ENCODE measurements at places on chromosomes 6 and 20.

GRCh38 chr20:37523911-37524700, 3.1 kb downstream of the NNAT start:
- no peak for DNase-seq

- no peak for DNase-seq
Measured at GRCh38 chr20:19937218-19937617, 79.9 kb upstream of the NAA20 start.

GRCh38 chr6:13461307-13461706, 26.1 kb downstream of the GFOD1 start:
- DNase-seq: no peak

DNA sequence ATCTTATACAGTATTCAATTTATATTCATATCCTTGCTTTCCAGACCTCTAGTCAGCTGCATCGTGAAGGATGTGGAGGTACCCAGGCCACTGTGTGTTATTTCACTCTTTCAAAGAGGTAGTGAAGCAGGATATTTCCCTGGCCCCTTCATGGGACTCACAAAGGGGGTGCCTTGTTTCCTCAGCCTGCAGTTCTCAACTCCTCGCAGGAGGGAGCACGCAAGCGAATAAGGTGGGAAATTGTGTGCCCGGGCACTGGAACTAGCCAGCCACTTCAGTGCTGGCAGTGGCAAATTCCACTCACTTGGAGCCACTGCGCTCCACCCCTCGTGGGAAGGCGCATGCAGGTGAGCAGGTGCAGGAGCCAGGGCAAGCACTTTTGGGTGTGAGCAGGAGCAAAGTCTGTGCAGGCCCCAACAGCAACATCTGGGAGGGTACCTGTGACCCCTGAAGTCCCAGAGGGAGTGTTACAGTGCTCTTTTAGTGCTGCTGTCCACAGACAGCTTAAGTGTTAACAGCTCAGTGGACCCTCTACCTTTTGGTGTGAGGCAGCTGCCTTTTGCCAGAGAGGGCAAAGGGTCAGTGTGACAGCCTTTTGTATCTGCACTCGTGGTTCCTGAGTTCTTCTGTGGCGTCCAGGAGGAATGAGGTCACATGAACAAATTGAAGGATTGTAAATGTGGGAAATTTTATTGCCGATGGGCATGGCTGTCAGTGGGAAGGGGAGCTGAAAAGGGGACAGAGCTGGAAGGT, 49.4 kb upstream of the FAM135A start:
- DNase-seq: no peak

DNA sequence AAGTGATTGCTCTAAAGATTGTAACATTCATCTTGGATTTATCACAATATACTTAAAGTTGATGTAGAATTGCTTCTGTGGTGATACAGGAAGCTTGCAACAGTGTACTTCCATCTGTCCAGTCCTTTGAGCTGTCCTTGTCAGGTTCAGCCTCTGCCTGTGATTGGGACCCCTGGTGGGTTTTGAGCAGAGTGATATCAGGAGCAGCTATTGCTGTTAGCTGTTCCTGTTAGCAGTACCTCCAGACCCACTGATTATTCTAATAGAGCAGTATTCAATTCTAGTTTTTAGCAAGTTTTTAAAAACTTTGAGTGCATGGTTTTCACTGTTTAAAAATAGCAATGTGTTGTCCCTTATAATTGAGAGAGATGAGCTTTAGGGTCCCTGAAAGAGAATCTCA, 48.8 kb downstream of the TULP4 start:
- no peak for DNase-seq

DNA sequence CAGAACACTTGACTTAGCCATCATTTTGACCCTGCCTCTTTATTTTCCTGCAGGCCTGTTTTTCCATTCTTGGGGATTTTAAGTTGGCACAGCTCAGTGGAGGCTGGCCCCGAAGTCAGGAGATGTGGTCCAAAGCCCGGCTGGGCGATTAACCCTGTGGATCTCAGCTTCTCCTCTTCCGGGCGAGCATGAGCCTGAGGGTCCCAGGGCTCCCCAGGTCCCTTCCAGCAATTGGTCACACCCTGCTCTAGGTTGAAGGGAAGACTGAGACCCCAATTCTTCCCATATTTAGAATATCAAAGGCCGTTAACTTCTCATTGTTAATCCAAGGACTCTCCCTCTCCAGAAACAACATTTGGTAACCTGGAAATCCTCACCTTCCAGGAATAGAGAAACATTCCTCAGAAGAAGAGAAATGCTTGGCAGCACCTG, 2.3 kb downstream of the THBS2 start:
- DNase-seq: no peak

Data from NCI-H1105 (cell line).